ENCODE measurements at places on chromosomes 5 and 9. TPM values are rescaled to one million over a fixed set of nuclear protein-coding genes. Genes with fewer than 3 reads are reported as not detected.

Gene C9orf153
- not detected for total RNA-seq

Gene GABRB2
- under 0.01 TPM for total RNA-seq

DNA sequence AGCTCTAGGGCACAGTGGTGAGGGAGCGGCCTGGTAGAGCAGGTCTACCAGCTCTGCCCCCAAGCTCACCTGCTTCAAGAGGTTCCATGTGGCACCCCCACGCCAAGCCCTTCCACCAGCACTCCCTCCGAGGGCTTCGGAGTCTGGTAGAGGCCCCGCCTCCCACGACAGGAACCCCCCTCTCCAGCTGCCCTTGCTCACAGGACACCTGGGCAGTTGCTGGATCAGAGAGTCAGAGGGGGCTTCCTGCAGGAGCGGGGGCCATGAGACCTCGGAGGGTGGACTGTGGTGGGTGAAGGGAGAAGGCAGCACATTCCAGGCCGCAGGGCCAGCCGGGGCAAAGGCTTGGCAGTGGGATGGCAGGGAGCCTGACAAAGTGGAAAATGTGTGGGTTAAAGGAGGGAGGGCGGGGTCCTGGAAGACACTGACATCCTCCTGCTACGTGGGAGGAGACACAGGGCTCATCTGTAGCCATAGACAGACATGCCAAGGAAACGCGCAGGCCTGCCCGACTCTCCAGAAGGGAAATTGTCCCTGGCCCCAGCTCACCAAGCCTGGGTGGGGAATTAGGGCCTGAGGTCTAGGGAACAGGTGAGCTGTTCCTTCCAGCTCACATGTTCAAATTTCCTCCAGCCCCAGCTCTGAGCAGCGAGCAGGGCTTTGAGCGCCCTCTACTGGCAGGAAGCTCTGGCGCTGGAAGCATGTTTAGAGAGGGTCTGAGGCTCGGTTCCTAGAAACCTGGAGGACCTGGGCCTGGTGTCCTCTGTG lies 74.2 kb downstream of the NTNG2 start:
- no peak for DNase-seq

DNA sequence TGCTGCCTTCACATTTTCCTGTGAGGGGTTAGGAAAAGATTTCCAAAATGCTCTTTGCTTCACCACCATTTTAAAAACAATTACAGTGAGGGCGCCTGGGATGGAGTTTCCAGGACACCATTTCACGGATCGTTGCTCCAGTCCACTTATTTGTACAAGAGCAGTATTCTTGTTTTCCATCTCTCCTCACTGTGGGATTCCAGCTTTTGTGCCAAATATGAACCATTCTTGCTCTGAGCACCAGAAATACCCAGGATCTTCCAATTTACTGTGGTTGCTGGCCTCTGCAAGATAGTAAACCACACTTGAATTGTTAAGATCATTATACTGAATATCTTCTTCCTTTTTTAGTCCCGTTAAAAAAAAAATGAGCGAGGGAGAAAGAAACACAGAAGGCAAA lies 899.5 kb downstream of the TLE1 start:
- no peak for DNase-seq

Gene KIF20A
- total RNA-seq: 2.5 TPM

- no peak for DNase-seq
Measured at GRCh38 chr9:117547904-117548303, 133.0 kb upstream of the ASTN2 start.

All from vagina (tissue), 2 donors.